ENCODE measurements at places on chromosomes 11 and 22.

GRCh38 chr22:28015676-28016601, 96.9 kb upstream of the PITPNB start:
- DNase-seq = peak; percentile 22

DNA sequence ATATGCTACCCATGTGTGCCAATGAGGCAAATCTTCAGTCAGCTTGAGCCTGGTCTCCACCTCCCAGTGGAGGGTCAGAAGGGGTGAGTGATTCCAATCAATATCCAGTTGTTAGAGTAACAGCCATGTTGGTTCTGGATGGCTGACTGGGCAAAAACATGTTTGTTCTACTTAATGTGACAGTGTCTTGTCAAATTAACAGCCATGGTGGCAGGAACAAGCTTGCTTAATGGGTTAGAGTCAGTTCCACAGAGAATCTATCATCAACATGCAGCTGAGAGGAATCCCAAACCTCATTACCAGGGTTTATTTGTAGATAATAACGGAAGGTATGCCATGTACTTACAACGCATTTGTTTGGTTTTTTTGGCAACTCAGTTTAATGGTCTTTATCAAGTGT, 133.2 kb downstream of the SLC17A6 start:
- DNase-seq = no peak

DNA sequence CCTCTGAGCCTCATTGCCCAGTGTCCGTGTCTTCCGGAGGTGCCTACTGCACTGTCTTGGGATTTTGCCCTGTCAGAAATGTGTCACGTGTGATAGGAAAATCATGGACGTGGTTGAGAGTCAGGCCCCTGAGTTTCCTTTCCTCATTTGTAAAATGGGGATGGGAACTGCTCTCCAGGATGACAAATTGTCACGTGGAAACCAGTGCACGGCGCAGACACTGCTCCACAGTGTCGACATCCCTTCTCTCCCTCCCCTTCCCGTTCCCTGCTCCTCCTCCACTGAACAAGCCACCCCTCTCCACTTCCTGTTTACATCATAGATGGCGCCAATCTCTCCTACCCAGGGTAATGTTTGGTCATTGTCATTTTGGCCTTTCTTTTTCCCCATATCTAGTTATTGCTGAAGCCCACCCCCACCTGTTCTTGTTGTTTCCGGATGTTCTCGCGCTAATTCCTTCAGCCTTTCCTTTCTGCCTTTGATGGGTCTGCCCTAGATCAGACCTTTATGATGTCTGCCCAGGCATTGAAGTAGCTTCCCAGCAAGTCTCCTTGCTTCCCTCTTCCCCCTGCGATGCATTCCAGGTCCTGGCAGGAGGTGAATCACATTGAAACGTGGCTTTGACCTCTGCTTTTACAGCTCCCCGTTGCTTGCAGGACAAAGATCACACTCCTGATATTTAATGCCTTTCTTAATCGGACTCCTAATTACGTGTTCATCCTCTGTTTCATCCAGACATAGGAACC, 91.8 kb downstream of the TBC1D22A start:
- DNase-seq = no peak

- DNase-seq = no peak
Measured at GRCh38 chr11:33347490-33348125, 90.4 kb downstream of the HIPK3 start.

GRCh38 chr22:20458530-20459151, 21.0 kb upstream of the SCARF2 start:
- no peak for DNase-seq

DNA sequence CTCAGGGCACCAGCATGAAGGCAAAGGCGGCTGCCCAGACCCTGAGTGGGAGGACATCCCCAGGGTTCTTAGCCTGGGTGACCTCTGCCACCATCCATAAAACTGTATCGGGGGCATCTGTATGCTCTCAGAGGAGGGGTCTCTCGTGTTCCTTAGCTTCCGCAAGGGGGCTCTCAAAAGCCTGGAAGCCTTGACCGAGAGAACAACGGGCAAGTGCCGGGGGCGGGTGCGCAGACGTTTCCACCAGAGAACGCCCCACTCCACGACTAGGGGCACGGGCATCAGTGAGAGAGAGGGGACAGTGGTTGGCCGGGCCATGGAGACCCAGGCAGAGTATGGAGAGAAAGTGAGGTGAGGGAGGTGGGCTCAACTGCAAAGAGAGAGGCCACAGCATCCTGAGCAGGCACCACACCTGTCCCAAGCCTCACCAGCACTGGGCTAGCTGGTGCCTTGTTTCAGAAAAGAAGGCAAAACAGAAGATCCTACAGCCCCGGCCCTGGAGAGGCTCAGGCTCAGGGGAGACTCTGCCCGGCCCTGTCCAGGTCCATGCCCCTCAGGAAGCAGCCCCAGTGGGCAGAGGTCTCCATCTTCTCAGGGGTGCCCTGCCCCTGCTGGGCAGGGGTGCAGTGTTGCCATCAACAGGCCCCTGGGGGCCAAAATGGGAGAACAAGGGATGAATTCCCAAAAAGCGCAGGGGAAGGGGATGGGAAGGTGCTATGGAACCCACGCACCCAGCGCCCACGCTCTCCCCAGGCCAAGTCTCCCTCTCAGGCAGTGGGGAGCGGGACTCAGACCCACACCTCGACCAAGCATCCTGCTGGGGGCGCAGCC, 5.9 kb downstream of the TSPAN32 start:
- no peak for DNase-seq

DNA sequence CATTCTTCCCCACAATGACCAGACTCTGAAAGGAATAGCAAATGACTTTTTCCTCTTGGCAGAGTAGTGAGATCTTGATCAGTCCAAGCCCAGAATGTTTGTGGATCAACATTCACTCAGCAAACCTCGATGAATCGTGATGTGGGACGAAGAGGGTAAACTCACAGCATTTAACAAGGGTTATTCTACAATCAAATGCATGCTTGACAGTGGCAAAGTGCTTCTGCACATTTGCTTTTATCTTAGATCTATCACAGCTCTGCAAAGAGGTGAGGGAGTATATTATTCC, 31.8 kb downstream of the TMPRSS5 start:
- no peak for DNase-seq

- DNase-seq = no peak
Measured at GRCh38 chr11:15662285-15662684, 547.6 kb downstream of the INSC start.

DNA sequence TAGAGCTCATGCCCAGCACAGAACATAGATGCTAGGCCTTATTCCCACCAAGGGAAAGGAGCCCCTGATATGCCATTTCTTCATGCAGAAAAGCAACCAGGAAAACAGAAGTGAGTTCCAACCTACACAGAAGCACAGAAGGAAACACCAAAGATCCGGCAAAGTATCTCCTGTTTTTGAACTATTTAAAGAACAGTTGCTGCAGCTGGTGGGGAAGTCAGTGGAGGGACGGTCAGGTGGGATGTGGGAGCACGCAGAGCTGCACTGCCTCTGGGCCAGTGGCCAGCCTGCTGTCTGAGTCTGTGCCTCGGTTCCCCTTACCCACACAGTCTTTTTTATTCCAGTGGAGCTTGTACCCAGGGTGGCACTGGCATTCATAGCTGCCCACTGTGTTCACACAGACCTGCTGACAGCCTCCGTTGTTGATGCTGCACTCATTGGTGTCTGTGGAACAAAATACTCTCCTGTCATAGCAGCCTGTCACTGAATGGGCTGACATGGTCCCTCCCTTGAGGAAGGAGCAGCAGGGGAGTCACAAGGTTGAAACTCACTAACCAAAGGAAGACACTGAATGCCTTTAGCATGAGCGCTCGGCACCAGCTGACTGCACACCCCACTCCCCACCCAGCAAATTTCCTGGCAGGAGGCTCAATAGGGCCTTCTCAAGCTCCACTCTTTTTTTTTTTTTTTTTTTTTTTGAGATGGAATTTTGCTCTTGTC, 37.9 kb downstream of the SCUBE2 start:
- DNase-seq = no peak

- DNase-seq = no peak
Measured at GRCh38 chr11:114090225-114090910, 30.9 kb downstream of the ZBTB16 start.

- no peak for DNase-seq
Measured at GRCh38 chr22:28052825-28053269, 133.8 kb upstream of the PITPNB start.

GRCh38 chr22:46626911-46627805, 7.0 kb downstream of the GRAMD4 start:
- no peak for DNase-seq

DNA sequence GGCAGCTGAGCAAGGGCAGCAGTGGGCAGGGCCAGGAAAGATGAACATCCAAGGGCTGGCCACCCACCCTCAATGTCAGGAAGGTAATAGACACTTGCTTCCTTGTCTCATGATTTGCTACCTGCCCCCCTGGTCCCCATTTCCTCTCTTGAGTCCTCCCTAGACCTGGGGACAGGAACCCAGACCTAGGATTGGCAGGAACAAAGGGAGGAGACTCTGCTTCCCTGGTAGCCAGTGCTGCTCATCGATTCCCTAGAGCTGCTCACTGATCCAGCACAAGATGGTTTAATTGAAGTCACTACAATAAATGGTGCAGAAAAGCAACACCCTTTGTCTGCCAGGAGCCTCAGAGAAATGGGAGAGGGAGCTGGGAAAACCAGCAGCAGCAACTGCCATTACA, 67.8 kb upstream of the CHST1 start:
- no peak for DNase-seq

DNA sequence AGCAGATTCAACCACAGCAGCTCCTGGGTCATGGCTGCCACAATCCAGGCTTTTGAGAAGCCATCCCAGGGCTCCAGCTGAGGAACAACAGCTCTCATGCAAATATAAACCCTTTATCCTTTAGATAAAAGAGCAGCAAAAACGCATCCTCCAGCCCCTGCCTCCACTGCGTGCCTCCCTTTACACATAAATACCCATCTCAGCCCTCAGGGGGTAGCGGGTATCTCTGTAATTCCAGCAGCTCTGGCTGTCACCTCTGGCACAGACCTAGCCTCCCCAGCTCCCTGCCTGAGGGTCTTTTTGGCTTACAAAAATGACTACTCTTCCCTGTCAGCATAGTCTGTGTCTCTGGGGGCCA, 21.6 kb downstream of the LMO1 start:
- DNase-seq = no peak

- DNase-seq = no peak
Measured at GRCh38 chr11:774873-775592, 2.3 kb downstream of the GATD1 start.

DNA sequence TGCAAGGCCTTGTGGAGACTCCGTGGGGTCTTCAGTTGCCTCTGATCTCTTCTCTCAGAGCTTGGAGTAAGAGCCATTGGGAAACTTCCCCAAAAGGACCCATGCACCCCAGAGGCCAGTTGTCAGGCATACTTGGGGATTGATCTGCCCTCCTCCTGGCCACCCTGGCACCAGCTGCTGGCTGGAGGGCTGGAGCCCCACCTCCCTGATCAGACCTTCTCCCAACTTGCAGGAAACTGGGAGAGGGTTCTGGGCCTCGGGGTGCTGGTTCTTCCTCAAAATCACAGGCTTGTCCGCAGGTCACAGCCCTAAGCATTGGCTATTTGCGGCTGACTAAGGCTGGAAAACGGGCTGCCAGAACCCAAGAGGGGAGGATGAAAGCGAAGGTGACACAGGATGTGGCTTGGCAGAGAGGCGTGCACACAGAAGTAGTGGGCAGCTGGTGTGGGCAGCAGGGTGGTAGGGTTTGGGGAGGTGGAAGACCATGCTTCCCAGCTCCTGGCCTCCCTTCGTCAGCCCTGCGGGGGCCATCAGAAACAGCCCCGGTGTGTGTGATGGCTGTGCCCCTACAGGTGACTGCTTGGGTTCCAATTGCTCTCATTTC, 1.3 kb upstream of the DGKZ start:
- no peak for DNase-seq

- DNase-seq = no peak
Measured at GRCh38 chr11:78351979-78352841, 65.4 kb downstream of the GAB2 start.
